ENCODE measurements at places on chromosomes 2 and 18.

GRCh38 chr2:241678784-241679540 is 7.7 kb downstream of the DTYMK start:
- no peak for DNase-seq

DNA sequence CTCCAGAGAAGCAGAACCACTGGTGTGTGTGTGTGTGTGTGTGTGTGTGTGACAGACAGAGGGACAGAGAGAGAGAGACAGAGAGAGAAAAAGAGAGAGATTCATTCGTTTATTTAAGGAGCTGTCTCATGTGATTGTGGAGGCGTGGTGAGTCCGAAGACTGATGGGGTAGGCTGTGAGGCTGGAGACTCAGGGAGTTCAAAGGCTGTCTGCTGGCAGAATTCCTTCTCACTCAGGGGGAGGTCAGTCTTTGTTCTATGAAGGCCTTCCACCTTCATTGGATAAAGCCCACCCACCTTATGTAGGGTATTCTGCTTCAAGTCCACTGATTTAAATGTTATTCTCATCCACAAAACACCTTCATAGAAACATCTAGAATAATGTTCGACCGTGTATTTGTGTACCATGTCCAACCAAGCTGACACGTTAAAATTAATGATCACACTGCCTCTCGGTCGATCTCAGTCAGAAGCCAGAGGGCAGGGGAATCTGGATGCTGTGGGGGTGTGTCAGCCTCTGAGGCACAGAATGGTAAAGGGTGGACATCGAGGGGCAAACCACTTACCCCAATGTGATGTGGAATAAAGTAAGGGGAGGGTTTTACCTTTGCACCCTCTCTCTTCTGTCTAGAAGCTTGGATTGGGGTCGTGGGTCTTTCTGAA is 275.6 kb downstream of the SLC4A3 start:
- DNase-seq: no peak

GRCh38 chr2:30871980-30872789 is 64.9 kb upstream of the CAPN13 start:
- DNase-seq: no peak

DNA sequence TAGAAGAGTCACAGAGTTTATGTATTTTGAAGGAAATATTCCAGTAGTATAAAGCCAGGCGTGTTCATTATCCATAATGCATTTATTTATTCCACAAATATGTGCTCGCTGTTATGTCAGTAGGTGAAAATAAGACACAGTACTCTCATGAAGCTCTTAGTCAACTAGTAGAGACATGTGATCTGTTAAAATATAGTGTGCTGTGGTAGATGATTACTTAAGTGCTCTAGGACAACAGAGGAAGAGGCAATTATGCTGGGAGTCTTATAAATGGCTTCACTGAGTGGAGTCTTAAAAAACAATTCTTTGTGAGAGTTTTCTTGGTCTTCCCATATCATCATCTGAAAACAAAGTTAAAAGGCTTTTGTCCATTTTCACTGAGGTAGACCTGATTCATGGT is 457.3 kb downstream of the XIRP2 start:
- DNase-seq: no peak

DNA sequence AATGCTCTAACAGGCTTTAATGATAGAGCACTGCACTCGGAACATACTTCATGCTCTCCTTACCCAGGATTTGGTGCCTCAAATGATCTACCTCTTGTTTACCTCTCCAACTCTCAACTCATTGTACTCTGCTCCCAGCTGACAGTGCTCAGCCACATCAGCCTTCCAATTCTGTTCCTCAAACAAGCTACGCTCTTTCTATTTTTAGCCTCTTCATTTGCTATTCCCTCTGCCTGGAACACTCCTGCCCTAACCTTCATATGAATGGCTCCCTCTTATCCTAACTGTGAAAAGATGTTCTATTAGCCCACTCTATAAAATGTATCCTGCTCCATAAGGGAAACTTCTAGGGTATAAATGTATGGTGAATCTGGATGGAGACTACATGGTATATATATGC is 42.5 kb downstream of the PIGN start:
- no peak for DNase-seq

DNA sequence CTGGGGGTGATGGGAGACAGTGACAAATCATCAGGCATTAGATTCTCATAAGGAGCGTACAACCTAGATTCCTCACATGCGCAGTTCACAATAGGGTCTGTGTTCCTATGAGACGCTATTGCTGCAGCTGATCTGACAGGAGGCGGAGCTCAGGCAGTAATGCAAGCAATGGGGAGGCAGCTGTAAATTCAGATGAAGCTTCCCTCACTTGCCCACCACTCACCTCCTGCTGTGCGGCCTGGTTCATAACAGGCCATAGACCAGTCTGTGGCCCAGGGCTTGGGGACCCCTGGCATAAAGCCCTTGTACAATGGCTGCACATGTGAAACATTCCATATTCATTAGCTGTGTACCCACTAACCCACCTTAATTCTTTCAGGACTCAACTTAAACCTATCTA is 18.0 kb downstream of the NMUR1 start:
- no peak for DNase-seq

DNA sequence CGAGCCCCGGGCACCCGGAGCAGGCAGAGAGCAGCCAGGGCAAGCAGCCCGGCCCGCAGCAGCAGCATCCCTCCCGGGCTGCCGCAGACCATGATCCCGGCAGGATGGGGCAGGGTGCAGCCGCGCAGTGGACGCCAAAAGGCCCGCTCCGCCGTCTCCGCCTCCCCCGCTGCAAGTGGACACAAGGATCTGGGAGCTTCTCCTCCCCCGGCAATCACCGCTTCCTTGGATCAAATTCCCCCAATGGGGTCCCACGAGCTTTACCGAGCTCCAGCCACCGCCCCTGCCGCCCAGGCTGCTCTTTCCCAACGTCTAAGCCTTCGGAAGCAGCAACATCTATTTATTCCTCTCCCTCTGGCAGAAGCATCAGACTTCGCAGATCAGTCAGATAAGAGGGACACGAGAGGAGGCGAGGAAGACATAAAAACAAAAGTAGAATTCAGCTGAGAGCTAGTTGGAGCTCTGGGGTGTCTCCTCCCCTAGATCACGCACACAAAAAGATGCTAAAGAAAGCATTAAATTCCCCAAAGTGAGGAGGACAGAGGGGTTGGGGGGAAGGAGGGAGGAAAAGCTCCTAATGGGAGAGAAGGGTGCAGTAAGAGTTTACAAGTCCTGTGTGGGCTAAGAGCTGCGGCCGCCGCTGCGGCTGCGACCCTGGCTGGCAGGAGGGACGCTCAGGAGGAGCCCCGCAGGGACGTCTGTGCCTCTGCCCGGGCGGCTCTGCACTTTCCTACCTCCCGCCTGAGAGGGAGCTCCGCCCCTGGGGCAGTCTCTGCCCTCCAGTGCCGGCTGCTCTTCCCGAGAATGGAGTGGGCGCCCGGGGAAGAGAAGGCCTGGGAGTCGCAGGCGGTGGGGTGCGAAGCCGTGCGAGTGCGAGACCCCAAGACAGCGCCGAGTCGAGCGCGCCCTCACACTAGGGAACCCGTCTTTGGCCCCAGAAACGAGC is at the start of gene FRZB:
FRZB (minus strand) TSS at position 177 of the 946 bp plus-strand sequence; CDS start at position 92, 85 bp downstream.
- peak; percentile 34 for DNase-seq

GRCh38 chr18:2570772-2571199 is 519 bp downstream of the METTL4 start:
- DNase-seq: peak; percentile 34

- no peak for DNase-seq
Observed at GRCh38 chr2:17252258-17252657, 266.0 kb downstream of the RAD51AP2 start.

GRCh38 chr2:22406625-22407024 is 978.4 kb upstream of the KLHL29 start:
- no peak for DNase-seq

GRCh38 chr2:153020201-153020600 is 301.8 kb downstream of the ARL6IP6 start:
- no peak for DNase-seq

DNA sequence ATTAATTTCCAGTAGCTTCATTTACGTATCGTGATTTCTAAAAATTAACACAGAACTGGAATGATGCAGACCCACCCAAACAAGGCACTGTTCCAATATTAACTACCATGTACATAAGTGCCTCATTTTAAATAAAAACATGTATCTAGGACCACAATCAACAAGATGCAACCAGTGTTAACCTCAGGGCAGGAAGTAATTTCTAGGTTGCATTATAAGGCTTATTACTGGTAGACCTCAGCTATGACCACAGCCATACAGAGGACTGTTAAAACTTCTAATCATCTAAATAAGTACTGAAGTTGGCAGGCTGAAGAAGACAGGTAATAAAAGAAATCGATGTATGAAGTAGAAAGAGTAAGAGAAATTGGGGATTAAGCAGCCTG is 262.9 kb downstream of the HDAC4 start:
- DNase-seq: no peak

- no peak for DNase-seq
Observed at GRCh38 chr2:157782057-157782845, 93.9 kb downstream of the ACVR1 start.

DNA sequence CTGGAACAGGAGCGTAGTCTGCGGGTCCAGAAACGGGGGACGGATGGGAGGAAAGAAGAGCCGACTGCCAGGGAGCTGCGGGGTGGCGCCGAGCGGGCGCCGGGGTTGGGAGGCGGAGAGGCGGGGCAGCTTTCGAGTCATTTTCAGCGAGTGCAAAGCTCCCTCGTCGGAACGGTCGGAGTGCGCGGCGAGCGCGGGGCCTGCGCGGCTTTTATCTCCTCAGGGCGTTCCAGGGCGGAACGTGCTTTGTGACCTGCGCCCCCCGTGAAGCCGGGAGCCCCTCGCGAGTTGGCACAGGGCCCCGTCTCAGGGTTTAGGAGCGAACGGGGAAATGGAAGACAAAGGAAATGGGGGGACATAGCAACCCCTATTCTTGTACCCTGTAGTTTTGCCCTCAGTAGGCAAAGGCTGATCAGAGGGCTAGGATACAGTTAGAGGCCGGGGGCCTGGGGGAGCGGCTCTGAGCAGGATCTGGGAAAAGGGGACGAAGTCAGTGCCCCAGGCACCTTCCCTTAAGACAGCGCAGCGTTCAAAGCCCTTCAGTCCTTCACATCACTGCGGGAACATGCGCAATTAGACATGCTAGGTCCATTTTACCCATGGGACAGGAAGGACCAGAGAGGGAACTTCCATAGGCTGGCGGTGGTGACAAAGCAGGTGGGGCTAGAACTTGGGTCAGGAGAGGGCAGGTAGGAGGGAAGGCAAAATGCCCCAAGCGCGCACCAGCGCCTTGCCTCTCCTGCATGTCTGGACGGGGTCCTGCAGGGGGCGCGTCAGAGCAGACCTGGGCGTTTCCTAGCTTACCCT is 60.1 kb upstream of the IL1RL1 start:
- DNase-seq: no peak

- no peak for DNase-seq
Observed at GRCh38 chr2:74668087-74668486, 14.0 kb downstream of the SEMA4F start.

DNA sequence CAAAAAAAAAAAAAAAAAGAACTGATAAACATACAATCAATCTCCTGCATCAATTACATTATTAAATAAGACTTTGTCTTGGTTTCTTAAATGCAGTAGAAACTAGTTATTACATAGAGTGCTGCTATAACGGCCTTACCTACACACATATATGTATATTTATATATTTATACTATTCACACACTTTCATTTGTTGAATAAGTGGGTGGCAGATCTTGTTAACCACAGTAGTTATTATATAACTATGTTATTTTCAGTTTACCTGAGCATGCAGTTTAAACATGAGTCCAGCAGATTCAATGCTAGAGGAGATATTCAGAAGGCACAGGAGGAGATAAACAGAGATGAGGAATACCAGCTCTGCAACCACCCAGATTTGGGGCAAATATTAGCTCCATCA is 81.5 kb upstream of the CD226 start:
- no peak for DNase-seq

DNA sequence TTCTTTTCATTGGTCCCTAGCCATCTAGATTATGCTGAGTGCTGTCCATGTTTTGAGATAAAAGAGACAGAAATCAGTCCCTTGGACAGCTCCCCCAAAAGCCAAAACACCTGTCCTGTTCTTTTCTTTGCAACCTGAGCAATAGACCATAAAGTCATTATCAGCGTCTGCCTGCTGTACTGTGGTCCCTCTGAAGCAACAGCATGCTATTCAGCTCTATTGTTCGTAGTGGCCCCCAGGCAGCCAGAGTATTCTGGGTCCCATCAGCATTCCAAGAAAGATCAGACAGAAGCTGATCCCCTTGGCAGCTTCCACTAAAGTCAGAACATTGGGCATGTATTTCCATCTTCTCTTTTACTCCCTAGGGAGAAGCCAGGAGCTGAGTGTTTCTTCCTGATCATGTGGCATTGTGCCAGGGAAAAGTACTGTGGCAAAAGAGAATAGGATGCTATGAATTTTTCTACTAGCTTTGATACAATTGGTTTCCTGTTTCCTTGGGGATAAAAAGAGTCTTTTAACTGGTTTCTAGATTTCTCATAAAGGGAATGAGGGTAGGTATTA is 33.6 kb upstream of the ZSWIM2 start:
- DNase-seq: no peak

DNA sequence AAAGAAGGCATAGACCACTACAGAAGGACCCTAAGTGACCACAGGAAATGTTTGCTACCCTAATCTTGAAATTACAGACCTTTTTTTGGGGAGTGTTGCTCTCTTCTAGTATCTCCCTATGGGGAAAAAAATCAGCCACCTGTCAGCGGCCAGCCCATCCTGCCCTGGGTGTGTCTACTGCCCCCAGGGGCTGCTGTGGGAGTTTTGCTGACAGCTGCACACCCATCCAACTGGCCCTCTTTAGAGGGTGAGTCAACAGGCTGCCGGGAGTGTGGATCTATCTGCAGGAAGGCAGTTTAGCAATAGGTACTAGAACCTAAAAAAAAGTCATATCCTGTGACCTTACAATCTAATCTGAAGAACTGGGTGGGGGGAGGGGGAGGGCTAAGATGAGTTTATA is 796 bp upstream of the DYSF start:
- DNase-seq: no peak

DNA sequence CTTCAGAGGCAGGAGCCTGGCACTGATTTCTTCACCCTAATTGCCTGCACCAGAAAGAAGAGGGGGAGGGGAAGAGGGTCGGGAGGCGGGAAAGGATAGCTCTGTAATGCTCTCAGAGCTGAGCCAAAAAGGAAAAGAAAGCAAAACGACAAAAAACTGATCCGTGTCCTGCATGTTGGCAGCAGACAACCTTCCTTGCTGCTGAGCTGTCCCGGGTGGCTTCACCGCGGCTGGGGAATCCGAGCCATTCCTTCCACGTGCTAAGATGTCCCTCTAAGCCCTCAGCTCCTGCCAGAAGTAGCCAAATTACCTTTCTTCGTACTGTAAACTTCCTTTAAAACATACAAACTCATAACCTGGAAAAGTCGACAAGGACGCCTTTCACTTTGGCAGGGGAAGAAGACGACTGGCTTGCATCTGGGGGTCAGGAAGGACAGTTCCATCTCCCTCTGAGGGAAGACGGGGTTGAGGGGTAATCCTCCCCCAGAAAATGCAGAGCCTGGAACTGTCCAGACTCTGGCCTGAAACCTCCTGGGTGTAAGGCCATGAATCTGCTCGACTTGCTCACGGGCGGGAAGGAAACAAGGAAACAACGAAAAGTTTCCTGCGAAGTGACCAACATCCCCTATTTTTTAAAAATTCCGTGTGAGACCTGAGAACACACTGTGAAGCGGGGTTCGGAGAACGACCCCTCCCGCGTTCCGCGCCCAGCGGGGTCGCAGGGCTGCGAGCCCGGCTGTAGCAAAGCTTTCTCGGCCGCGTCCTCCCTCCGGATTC is 7.7 kb downstream of the OTX1 start:
- DNase-seq: no peak
